ENCODE measurements at places on chromosomes 12 and 14.

DNA sequence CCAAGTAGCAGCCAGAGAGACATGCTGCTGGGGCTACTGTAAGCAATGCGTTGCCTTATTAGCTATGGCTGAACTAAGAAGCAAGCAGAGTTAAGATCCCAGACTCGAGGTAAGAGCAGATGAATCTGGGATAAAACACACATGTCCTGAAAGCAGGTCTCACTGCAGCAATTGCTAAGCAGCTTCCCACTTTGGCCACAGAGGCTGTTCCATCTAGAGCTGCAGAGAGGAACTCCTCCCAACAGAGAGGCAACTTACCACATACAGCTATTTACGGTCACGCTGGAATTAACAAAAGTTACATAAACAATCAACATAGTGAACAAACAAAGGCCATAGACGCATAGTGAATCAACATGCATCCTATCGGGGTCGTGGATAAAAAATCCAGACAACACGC lies 90.2 kb downstream of the KSR2 start:
- no peak for DNase-seq

- DNase-seq: no peak
Measured at GRCh38 chr14:86305058-86305457, 775.1 kb downstream of the FLRT2 start.

- no peak for DNase-seq
Measured at GRCh38 chr12:13536219-13536910, 339.8 kb downstream of the EMP1 start.

- no peak for DNase-seq
Measured at GRCh38 chr12:96170328-96170727, 23.8 kb upstream of the ELK3 start.

- DNase-seq: no peak
Measured at GRCh38 chr12:120132863-120133385, 16.4 kb upstream of the RAB35 start.

- no peak for DNase-seq
Measured at GRCh38 chr12:54989829-54990228, 5.3 kb upstream of the TESPA1 start.

- peak; percentile 50 for DNase-seq
Measured at GRCh38 chr14:32076278-32077080, 625 bp upstream of the ARHGAP5 start.

- DNase-seq: no peak
Measured at GRCh38 chr12:116352315-116352835, 74.9 kb upstream of the MED13L start.

- no peak for DNase-seq
Measured at GRCh38 chr14:85536833-85537190, 6.9 kb downstream of the FLRT2 start.

DNA sequence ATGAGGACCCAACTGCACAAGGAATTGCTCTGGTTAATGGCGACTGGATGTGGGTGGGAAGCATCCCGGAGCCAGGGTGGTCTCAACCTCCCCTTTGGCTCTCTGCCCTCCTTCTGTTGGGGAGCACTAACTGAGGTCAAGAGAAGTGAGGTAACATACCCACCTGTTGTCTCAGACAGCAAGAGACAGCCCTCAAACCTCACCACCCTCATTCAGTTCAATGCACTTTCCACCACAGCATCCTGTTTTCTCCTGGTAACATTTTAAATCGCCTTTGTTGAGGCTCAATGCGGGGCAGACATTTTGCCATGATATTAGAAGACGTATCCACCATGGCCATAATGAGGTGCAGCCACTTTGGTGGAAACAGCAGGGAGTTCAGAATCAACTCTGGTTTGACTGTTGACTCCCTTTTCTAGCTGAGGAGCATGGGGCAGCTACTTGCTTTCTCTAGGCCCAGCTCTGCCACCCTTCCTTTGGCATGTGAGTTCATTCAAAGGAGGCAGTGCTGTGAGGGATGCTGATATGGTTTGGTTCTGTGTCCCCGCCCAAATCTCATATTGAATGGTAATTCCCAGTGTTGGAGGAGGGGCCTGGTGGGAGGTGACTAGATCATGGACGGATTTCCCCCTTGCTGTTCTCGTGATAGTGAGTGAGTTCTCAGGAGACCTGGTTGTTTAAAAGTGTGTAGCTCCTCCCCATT lies 338.6 kb downstream of the PCNX1 start:
- DNase-seq: no peak

DNA sequence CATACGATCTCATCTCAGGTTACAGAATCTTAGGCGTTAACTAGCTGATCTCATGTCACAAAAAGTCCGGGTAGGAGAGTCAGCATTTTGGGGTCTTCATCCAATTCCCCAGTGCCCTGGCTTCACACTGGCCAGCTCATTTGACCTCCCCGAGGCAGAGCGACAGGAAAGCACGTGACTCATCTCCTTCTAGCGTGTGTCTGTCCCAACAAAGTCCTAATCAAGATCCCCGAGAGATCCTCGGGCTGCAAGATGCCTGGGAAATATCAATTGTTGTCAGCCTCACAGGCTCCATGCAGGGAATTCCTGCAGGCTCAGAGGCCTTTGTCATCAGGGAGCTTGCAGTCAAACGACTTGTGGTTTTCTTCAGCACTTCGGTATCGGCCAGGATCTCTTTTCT lies 57.5 kb downstream of the ZNF664 start:
- DNase-seq: no peak

GRCh38 chr12:77594366-77594765 lies 236.3 kb upstream of the NAV3 start:
- no peak for DNase-seq

GRCh38 chr12:102797528-102797927 lies 119.5 kb downstream of the PAH start:
- DNase-seq: no peak

Measured in cortex of kidney (tissue), 1 donor.